HL-60 (cell line): ENCODE measurements at places on chromosomes 7 and 10.
A peak's percentile ranks its signal among the peaks of the same experiment; 100 is the strongest.

- DNase-seq: peak; percentile 12
Observed at GRCh38 chr7:127380479-127380878, 12.0 kb downstream of the ZNF800 start.

- no peak for DNase-seq
Observed at GRCh38 chr7:67496589-67496988, 500.0 kb downstream of the TYW1 start.

- DNase-seq: no peak
Observed at GRCh38 chr10:44011603-44011981, 362.9 kb upstream of the ZNF32 start.

DNA sequence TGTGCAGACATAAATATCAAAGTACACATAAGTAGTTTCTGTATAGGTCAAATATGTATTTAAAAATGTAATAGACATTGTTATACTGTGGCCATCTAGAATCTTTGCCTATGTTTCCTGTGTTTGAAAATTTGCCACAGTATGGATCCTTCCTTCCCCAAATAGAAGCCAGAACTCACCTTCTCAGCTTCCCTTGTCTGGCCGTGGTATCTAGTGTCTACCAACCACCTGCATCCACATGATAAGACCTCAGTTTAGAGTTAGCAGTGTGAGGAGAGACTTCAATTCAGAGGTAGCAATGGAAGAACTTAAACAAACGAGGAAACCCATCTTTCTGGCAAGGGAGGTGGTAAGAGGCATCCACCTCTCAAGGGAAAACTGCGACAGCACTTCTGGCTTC is 4.9 kb downstream of the TRDMT1 start:
- DNase-seq: no peak

- DNase-seq: no peak
Observed at GRCh38 chr10:72814099-72814790, 79.3 kb upstream of the OIT3 start.

GRCh38 chr10:36608251-36608650 is 517.1 kb upstream of the ANKRD30A start:
- no peak for DNase-seq

- no peak for DNase-seq
Observed at GRCh38 chr10:133440633-133441285, 13.0 kb upstream of the SCART1 start.

GRCh38 chr10:13136651-13137050 is 24.7 kb upstream of the MCM10 start:
- DNase-seq: no peak

DNA sequence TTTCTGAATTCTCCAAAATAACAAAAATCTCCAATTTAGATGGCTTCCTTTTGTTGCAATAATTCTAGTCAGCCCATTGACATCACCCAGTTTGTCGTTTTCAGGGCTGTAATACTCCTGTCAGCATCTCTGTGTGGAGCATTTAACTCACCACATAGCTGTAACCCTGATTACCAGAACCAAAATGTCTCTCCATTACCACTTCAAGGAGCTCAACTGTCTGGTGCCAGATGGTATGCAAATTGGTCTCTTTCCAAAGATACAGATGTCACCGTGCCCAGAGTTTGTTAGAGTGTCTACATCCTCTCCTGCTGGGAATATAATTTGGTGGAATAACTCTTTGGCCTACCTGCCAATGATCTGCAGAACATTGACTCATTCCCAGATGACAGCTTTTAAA is 350.3 kb upstream of the POT1 start:
- no peak for DNase-seq

GRCh38 chr7:73623798-73624668 is at the start of gene MLXIPL:
Gene MLXIPL, minus strand, starts transcription at chr7:73624522. Its CDS starts 30 bp downstream, at chr7:73624492.
- DNase-seq: peak; percentile 47

DNA sequence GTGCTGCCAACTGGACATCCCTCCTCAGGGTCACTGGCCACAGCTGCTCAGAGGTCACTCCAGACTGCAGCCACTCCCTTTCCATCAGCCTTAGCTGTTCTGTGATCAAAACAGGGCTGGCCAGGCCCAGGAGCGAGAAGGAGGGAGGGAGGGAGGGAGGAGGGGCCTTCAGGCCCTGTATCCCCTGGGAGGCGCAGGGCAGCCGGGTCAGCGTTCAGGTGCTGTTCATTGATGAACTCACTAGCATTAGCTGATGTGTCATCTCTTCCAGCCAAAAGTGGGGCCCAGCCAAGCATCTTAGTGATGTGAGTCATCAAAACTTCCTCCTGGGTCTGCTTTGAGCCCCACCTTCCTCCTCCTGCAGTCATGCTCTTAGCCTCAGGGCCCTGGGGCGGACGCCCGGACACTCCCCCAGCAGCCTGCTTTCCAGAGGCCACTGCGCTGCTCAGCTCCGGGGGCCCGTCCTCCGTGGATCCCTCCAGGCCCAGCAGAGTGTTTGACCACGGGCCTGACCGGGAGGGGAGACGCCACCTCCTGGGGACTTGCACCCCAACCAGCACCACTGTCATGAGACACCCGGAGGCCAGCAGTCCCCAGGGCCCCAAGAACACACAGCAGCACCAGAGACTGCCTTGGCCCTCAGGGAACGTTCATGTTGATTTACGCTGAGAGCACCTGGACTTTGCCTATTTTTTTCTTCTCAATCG is 149.2 kb downstream of the PRKAG2 start:
- DNase-seq: peak; percentile 68

DNA sequence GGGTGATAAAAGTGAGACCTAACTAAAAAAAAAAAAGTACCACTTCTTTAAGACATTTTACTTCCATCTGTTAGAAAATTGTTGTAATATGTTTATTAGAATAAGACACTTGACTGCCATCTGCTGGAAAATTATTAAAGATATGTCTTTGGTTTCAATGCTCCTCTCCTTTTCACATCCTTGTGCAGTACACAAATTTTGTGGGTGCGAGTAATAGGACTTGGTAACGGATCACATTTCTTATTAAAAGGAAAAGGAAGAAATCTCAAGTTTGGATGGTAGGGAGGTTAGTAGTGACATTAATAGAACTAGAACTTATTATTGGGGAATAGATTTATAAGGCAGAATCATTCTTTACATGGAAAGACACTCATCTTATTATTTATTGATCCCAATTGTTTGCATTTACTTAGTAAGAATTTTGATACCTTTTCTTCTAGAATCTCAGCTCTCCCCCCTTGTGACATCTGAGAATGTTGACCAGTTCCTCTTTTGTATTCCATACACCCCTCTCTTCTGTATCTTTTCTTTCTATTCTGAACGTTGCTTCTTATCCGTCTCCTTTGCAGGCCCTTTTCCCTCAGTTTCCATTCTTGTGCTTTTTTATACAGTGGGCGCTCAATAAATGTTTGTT is 43.0 kb upstream of the RPA3 start:
- DNase-seq: no peak

DNA sequence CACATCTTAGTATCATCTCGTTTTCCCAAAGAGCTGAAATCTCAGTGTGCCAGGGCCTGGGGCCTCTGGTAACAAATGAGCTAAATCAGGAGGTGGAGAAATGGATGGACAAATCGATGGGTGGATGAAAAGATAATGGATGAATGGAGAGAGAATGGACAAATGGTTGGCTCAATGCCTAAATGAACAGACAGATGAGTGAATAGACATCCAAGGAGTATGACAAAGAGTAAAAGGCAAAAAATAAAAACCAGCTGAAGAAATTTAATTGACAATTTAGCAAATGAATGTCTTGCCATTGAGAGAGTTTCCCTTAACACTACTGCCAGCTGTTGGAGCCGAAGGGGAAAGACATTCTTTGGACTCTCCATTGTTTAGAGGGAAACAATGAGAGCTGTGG is 8.0 kb downstream of the SYCE1 start:
- DNase-seq: no peak

DNA sequence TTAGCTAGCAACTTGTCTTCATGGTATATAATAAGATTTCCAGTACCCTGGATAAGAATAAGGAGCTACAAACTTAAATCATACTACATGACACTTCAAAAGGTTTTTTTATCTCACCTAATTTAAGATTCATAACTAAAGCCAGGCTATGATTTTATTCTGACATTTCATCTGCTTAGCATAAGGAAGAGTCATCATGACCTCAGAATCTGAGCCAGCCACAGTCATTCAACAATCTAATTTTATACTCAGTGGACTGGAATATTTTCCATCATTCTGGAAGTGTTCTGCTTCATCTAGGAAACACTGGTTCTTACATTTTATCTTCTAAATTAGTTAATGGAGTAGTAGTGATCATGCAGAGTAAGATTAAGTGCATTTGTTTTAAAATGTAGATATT is 102.1 kb upstream of the KCND2 start:
- DNase-seq: no peak

DNA sequence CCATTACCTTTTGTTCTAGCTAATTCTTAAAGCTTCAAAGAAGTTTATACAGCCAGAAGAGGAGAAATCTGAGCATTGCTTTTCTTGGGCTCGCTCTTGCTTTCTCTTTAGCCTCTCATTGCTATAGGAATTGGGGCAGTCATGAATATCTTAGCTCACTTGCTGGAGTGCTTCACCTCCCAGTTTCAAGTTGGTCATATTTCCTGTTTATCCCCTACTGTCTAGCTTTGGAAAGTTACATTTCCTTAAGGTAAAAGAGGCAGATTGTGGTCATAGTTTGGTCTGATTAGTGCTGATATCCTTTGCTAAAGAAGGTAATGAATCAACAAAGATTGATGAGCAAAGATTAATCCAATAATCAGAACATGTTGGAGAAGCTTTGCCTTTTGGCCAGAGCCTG is 77.7 kb upstream of the GLI3 start:
- no peak for DNase-seq

DNA sequence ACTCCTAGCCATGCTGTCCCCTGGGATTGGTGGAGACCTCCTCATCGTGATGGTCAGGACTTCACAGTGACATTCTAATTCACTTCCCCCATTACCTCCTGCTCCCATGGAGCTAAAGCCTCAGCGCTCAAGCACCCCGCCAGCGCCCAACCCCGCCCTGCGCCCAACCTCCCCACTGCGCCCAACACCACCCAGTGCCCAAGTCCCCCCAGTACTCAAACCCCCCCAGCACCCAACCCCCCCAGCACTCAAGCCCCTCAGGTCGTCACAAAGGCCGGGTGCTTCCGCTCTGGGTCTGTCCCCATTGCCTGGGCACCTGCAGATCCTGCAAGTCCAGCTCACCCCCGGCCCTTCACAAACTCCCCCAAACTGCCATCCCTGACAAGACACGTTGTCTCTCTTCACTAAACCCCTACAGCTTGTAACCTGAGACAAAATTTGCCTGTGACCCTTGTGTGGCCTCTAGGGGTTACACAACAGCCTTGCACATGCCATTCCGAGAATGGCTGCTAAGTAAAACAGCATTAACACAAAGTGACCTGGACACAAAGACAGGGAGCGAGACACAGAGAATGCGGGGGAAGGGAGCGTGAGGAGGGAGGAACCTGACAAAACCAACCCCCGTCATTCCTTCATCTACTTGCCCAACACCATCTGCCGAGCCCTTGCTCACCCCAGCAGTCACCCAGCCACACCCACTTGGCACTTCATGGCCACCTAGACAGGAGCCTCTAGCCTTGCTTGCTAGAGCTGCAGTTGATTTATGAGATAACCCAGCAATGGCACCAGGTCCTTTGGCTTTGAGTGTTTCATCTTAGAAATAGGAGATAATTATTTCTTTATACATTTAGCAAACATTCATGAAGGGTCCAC is 107.8 kb downstream of the ADARB2 start:
- no peak for DNase-seq

DNA sequence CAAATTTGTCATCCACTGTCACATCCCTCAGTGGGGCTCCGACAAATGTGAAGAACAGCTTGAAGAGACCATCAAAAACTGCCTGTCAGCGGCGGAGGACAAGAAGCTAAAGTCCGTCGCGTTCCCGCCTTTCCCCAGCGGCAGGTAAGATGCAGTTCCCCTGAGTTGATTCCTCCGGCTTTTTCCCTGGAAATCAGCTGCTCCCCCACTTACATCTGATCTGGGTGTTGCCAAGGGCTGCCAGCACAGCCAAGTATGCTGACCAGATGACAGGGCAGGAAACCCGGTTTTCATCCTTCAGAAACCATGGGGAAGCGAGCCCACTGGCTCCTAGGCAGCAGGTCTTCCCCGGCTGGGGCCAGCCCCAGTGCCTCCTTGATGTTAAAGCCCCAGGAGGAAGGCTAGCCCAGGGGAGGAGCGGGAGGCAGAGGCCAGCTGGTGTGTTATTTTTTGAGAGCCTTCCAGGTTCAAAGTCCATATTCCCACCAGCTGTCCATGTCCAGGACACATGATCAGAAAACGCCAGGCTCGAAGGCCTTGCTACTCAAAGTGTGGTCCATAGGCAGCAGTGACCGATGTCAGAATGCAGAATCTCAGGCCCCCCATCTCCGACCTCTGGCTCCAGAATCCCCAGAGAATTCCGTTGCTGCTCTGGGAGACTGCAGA is 23.4 kb downstream of the AIFM2 start:
- no peak for DNase-seq

- DNase-seq: no peak
Observed at GRCh38 chr7:1243290-1243963, 10.8 kb downstream of the UNCX start.

DNA sequence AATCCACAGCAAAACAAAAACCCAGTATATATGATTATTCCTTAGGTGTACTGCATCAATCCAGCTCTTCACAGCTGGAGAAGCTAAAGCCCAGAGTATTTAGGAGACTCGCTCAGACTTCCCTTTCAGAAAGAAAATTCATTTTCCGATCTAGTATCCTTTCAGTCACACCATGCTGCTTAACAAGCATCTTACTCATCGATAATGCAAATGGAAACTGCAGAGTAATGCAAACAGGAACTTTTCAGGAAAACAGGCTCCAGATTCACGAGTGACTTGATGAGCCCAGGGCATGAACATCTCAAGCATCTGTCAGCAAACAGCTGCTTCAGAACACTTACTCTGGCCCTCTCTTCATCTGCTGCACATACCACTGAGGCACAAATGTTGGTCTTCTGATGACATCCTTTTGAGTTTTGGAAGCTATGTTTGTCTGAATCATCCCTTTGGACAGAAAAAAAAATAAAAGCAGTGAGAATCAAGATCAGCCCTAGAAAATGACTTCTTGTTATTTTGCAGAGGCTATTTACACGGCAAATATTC is 24.9 kb upstream of the ZC3HAV1L start:
- DNase-seq: no peak

DNA sequence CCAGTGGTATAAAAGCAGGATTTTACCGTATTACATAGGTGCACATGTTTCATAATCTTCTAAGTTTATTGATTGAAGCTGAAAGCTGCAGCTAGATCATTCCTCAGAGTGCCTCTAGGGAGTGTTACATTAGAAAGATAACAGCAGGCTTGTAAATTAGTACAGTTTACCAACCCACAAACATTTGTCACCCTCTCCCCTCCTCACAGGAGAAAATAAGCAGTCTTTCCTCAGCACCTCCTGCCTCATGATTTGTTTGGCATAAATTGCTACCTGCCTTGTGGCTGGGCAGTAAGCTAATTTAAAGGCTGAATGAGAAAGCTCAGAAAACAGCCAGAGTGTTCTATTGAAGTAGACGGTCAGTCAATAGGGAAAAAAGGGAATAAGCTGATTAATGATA is 74.2 kb downstream of the NXPH1 start:
- no peak for DNase-seq

- no peak for DNase-seq
Observed at GRCh38 chr10:92848441-92849233, at the start of gene EXOC6. Gene EXOC6, plus strand, starts transcription at chr10:92848520. Its CDS starts 14 bp downstream, at chr10:92848534.

GRCh38 chr10:105195831-105196230 is 554.7 kb downstream of the SORCS3 start:
- DNase-seq: no peak
